Skeletal muscle cell (primary cell): ENCODE measurements at places on chromosomes 1 and 21.

GRCh38 chr1:235650341-235651169 is 971 bp upstream of the GNG4 start:
- no peak for DNase-seq

- DNase-seq: no peak
Observed at GRCh38 chr1:185408700-185409270, 91.7 kb upstream of the IVNS1ABP start.

DNA sequence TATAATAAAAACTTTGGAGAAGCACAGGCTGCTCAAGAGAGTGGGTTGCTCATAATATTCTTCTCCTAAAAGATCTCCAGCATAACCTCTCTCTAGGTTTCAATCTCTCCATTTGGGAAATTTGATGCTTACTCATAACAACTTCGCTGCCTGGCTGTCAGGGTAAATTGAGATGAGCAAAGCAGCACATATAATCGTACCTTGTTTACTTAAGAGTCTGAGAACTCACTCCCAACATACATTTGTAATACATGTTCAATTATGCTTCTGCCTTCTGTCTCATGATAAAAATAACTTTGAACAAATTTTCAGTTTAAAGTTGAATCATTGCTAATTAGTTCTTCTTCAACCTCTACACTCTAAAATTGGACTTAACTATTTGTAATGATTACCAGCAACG is 68.9 kb downstream of the DUSP10 start:
- no peak for DNase-seq

- no peak for DNase-seq
Observed at GRCh38 chr1:27097484-27097917, 57.4 kb downstream of the SLC9A1 start.

DNA sequence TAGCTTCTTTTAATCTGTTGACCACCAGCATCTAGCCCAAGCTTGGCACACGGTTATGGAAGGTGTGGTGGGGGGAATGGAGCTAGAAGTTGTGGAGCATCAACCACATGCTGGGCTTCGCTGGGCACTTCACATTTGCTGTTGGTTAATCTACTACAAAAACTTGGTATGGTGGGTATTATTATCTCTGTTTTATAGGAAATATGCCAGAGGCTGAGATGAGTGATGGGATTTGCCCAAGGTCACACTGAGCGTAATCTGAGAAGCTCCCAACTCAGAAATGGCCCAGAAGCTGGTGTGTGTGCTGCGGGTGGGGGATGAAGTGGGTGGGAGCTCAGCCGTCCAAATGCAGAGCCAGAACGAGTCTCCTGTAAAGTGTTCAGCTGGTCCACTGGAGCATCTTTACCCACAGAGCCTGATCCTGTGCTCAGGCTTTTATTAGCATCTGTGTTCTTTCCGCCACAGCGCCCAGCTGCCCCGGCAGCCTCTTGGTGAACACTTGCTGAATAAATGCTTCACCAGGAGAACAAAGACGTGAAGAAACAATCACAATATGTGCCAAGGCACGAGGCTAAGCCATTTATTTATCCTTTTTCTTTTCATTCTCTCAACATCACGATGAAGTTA is 98.6 kb upstream of the JUN start:
- no peak for DNase-seq

- DNase-seq: no peak
Observed at GRCh38 chr1:93459126-93459525, 11.2 kb downstream of the FNBP1L start.
